ENCODE measurements at places on chromosomes 7 and 10. TPM values are rescaled to one million over a fixed set of nuclear protein-coding genes. Genes with fewer than 3 reads are reported as not detected.

- DNase-seq: no peak
- no peaks in the 10 kb centered on the region for H3K4me1 ChIP-seq
- no peak overlapping the region for H3K27ac ChIP-seq
- no peaks in the 10 kb centered on the region for H3K27me3 ChIP-seq
- no peak overlapping the region for H3K4me3 ChIP-seq
Measured at GRCh38 chr10:63348245-63348850, 117.4 kb downstream of the JMJD1C start.

- H3K27ac ChIP-seq: peak overlapping the region; percentile 32
- H3K4me1 ChIP-seq: peaks cover 15% of the 10 kb centered on the region
- no peak overlapping the region for H3K4me3 ChIP-seq
Measured at GRCh38 chr10:80589726-80590373, 52.1 kb downstream of the SH2D4B start.

DNA sequence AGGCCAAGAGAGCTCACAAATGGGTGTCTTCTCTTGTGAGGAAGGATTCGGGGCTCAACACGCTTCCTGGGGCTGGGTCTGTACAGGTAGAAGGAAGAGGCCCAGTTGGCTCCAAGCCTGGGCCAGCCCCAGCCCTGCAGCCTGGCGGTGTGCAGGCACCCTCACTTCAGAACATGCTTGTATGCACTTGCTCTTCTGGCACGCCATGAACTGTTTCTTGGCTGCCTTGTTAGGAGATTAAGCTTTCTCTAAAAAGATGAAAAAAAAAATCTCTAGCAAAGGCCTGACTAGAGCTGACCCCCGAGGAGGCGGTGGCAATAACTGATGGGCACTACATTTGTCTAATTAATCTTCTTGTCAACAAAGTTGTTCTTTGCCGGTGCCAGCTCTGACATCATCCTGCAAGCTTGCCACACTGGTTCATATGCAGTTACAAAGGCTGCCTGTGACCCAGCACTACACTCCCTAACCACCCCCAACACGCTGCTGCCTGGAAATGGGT, 94.7 kb downstream of the WDR11 start:
- H3K36me3 ChIP-seq: no peaks in the 10 kb centered on the region
- no peak overlapping the region for H3K4me3 ChIP-seq
- H3K27ac ChIP-seq: no peak overlapping the region

DNA sequence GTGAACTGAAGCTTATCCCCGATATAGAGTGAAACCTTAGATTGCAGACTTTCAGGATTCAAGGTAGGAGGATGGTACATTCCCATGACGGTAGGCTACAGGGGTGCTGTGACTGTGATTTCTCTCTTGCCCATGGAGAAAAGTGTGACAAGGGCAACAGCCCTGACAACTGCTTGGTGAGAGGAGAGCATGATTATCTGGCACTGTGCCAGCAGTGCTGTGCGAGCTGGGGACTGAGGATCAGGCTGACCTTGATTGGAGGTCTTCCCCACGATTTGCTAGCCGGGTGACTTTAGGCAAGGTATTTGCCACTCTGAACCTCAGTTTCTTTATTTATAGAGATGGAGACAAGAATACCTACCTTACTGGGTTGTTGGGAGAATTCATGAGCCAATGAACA, 229.5 kb downstream of the PTEN start:
- no peak overlapping the region for H3K4me3 ChIP-seq
- no peaks in the 10 kb centered on the region for H3K27me3 ChIP-seq
- peaks cover 29% of the 10 kb centered on the region for H3K4me1 ChIP-seq

DNA sequence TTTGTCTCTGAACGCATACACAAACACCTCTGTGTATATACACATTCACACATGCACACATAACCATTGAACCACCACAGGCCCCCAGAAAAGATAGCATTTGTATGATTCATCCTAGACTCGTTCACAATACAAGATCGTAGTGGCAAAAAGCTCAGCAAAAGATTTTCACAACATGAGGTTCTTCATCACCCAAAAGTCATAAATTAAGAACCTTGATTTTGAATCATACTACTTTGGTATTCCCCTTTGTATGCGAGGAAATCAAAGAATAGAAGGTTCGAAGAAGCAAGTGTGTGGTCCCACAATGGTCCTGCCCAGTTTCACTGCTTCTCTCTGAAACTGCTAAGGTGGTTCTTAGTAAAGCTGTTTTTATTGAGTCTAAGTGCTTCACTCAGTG, 200.7 kb downstream of the CELF2 start:
- no peak overlapping the region for H3K4me3 ChIP-seq
- no peak overlapping the region for H3K27ac ChIP-seq
- no peak for DNase-seq

DNA sequence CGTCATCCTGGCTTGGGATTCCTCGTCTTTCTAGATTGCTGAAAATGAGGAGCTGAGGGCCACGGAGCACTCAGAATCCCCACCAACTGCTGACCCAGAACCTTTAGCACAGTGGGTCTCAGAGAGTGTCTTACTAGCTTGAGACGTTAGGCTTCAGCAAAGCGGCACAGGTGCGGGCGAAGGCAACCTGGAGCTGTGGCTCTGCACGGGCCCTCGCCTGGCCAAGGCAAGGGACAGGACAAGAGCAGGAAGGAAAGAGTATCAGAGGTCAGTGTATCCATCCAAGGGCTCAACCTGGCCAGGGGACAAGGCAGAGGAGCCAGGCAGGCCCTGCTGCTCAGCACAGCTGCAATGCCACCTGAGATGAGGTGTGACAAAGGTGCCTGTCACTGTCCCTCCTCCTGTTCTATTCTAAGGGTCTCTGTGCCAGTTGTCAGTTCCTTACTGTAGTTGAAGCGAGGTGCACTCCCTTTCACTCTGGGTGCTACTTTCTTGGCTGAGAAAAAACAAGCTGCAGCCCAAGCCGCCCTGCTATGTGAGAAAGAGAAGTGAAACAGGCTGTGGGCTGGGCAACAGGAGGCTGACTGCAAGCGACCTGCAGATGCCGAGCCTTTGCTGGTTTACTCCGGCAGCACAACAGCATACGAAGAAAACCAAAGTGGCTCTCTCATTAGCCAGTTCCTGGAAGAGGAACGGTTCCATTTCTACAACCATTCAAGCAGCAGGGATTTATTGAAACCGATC, 33.3 kb upstream of the KDM7A start:
- H3K27ac ChIP-seq: peak overlapping the region; percentile 94
- H3K36me3 ChIP-seq: no peaks in the 10 kb centered on the region
- peaks cover 88% of the 10 kb centered on the region for H3K4me1 ChIP-seq
- H3K4me3 ChIP-seq: peak overlapping the region; percentile 4
- H3K27me3 ChIP-seq: no peaks in the 10 kb centered on the region

DNA sequence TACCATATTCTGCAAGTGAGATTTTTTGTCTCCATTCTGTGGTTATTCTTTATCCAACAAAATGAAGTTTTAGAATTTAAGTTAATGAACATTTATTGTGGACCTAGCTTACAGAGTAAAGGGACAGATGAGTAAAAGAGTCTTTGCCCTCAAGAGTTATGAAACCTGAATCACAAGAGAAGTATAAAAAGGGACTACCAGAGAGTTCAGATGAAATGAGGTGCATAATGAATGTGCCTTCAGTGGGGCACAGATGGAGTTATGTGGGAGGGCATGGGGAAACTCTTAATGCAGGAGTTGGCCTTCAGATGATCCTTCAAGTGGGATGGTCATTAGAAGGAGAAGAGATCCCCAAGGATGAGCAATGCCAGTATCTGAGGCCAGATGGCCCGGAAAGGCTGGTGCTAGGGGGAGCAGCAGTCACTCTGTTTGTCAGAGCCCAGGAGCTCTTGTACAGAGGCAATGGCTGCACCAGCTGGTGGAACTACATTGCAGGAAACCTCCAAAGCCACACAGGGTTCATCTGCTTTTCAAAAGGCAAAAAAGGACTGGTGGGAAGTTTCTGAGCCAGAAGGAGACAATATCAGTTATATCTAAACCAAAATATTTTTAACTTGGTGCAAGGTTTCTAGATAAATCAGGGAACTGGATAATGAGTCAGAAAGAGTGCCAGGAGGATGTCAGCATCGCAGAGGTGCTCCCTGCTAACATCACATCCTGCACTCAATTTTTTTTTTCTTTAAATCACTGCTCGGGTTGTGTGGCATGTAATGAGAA, 162.0 kb downstream of the KLF6 start:
- no peak overlapping the region for H3K4me3 ChIP-seq
- peaks cover 27% of the 10 kb centered on the region for H3K4me1 ChIP-seq

DNA sequence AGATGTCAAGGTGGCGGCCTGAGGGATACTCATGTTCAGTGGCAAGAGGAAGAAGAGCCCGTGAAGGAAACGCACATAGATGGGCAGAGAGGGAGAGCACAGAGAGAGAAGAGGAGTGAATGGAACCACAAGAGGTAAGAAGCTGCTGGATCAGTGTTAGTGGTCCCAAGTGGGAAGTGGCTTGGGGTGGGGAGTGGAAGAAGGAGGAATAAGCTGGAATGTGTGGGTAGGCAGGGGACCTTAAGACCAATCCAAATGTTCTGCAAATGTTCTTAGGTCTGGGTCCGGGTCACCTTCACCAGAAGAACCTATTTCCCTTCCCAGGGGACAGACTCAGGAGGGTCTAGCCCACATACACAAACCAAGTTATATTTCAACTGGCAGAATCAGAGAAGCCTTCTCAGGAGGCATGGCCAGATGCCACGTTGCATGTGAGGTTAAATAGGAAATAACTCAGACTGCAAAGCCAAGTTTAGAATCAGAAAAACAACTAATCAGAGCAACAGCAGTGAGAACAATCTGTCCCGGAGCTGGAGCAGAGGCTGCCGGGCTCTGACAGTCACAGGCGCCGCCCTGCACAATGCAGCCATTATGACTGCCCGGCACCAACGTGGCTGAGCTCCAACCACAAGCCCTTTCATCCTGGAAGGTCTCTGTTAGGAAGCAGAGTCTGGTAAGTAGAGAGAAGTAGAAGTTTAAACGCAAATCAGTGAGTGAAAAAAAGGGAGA, 78.6 kb upstream of the ARMC3 start:
- no peaks in the 10 kb centered on the region for H3K4me1 ChIP-seq
- no peaks in the 10 kb centered on the region for H3K27me3 ChIP-seq
- DNase-seq: no peak
- H3K36me3 ChIP-seq: no peaks in the 10 kb centered on the region
- H3K4me3 ChIP-seq: no peak overlapping the region

Gene SPRN
- not detected for polyA plus RNA-seq

Gene DOCK1
- not detected for polyA plus RNA-seq

Gene HMX2
- not detected for polyA plus RNA-seq

Gene HPS1
- 162 TPM for polyA plus RNA-seq

Gene AKR1C3
- polyA plus RNA-seq: 0.28 TPM

All from B cell (primary cell).